Aorta (tissue), 5 donors: ENCODE measurements at places on chromosomes 4 and X.

DNA sequence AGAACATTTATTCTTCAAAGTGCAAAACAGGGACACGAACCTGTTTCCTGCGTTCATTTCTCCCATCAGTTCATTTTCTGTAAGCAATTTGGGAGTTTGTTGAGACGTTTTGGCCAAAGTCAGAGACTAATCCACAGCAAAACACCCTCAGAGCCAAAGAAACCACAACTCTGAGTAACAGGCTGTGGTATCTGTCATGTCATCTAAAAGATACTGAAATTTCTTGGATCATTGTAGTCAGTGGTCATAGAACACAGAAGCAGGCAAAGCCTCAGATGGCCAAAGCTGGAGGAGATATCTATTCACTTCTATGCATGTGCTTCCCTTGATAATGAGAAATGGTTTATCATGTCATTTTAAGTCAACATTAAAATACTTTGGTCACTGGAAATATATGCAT is 485.6 kb upstream of the GALNT7 start:
- DNase-seq, result no peak

DNA sequence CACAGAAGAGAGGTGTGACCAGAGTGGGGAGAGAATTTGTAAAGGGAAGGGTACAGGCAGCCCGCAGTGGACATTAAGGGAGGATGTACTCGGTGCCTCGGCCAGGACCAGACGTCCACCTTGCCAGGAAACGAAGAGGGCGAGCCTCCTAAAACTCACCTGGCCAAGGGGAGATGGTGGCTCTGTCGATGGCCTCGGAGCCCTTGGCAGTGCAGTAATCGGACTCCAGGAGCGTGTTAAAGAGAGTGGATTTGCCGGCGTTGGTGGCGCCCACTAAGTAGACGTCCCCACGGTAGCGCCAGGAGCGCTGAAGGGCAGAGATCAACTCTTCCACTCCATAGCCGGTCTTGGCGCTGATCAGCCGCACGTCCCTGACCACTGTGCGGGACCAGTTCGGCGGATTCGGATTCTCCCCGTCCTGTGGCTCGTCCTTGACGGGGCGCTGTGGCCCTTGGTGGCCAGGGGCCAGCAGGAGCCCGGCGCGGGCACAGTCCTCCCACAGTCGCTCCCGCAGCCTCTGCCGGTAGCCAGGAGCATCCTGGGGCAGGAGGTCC is 1.0 kb downstream of the NOA1 start:
- no peak for DNase-seq

DNA sequence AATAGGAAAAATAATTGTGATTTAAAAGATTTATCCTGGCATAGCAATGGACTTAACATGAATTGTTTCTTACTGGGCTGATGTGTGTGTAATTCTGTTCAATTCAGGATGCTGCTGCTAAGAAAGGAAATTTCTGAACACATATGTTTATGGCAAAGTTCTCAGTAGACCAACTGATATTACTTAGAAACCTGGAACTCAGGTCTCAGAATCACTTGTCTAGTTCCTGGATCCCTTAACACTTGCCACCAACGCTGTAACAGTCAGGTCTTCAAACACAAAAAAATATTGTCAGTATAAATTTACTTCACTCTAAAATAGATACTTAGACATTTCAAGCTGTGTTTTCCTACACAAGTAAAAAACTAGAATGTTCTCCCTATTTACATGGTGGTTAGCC is 5.5 kb downstream of the CASP3 start:
- DNase-seq, result no peak

DNA sequence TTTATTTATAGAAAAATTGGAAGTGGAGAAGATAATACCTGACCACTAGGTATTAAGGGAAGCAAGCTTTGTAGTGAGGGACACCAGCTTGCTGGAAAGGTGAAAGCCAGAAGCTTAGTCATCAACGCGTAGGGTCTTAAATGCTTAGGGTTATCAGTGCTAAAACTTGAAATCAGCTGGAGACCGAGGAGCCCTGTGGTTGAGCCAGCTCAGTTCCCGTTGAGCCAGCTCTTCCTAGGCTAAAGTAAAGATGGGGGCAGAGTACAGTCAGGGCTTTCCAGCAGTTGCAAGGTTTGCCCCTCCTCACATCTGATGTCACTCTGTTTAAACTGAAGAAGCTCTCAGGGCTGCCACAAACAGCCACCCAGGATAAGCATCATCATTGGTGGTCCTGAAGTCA is 240.7 kb downstream of the DCLK2 start:
- DNase-seq, result no peak

DNA sequence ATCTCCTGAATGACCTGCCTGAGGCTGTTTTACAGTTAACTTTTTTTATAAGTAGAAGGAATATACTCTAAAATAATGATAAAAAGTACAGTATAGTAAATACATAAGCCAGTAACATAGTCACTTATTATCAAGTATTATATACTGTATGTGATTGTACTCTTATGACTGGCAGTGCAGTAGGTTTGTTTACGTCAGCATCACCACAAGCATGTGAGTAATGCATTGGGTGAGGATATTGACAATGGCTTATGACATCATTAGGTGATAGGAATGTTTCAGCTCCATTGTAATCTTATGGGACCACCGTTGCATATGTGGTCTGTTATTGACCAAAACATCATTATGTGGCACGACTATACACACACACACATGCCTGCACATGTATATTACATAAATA is 20.5 kb downstream of the NUDT9 start:
- DNase-seq, result no peak

DNA sequence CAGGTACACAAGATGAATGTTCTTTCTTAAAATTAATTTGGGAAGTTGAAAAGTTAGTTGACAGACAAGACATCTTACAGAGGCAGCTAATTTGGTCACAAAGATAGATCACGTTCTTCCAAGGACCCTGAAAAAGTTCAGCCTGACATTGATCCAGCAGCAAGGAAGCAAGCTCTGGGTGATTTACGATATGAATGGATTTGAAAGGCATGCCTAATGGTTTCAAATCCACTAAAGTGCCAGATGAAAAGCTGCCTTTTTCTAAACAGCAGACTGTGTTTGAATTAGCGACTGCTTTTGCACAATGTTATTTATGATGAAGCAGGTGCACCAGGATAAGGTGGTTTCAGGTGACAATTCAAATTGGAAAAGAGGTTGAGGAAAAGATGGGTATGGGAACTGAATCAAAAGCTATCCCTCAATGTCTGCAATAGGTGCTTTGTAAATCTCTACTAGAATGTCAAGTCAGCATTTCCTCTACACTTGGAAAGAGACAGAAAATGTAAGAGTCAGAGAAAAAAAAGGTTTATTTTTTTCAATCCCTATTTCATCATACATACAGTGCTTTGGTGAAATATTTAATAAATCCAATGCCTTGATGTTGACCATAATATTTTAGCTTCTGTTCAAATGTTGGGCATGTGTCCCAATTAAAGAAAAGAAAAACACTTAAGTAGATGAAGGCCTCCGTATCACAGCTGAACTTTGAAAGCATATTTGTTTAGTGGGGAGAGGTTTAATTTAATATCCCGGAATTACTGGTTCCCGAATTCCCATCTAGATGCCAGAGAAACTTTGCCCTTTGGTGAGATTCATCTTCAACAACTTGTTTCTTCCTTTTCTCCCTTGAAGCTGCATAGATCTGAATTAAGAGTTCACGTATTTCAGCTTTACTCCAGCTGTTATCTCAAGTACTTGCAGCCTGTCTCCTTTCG is 6.0 kb downstream of the RASGEF1B start:
- no peak for DNase-seq

GRCh38 chr4:73728091-73728741 is 12.2 kb upstream of the CXCL8 start:
- DNase-seq, result no peak

DNA sequence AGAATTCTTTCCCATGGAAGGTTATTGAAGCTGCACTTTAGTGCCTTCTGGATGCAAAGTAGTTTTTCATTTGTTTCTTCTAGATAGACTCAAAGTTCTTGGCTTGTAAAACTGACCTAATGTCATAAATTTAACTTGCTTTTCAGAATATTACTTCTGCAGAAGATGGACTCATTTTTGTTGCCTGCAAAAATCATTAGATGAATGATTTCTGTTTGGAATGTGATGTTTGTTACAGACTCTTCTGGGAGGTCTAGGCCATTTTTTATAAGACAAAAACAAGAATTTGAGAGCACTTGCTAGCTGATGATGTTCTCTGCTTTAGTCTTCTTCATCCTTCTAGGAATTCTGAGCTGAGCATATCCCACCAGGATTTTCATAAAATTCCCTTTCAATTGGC is 308.6 kb upstream of the GIMD1 start:
- no peak for DNase-seq

DNA sequence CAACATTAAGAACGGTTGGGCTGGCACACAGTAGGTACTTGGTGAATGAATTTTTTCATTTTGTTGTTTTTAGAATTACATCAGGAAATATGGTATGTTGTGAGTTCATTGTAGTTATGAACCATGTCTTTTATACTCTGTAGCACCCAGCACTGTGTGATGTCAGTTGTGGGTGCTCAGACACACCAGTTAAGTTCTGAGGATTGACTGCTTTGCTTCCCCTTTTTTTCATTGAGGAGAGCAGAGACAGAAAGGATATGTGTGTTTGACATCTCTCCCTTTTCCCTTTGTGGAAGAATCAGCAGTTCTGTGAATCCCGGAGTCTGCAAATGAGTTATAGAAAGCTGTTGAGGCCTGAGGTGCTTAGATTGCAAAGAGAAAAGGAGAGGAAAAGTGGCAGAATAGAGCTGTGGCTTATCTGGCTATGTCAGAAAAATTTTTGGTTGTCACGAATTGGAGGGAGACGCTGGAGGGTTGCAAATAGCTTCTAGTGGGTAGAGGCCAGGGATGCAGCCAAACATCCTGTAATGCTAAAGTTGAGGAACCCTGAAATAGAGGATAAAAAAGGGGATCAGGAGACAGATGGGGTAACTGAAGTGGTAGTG is 13.1 kb downstream of the SMAD1 start:
- no peak for DNase-seq

DNA sequence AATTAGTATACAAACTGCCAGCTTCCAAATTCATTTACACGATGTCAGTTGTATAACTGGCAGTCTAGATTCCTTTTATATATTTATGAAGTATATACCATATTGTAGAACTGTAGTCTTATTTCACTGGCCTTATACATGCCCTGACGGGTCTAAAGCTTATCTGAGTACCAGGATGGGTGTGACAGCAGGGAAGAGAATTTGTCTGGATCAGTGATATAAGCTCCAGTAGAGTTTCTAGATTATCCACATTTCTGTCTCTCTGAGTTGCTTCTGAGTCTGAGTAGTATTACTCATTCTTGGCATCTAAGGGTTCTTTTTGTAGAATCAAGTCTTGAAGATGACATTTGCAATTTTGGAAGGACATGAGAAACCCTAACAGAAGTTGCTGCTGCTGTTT is 101.3 kb downstream of the RPA4 start:
- DNase-seq, result no peak

- DNase-seq, result no peak
Measured at GRCh38 chr4:186948361-186949242, 224.9 kb upstream of the FAT1 start.

DNA sequence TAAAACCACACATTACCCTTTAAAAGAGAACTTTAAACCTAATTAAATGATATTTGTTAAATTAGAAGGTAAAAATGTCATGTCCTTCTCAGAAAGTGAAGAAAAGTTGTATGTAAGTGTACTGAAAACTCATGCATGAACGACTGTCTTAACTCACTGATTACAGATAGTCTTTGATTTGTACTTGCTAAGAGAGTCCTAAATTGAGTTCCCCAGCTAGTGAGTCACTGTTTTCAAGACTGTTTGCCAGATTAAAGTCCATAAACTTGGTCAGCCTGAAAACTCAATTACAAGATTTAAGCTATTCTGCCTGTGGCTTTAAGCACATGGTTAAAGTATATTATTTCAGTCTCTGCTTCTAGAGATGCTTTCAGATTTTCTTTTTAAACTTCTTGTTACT is 124.9 kb upstream of the ZCCHC13 start:
- DNase-seq, result no peak

- no peak for DNase-seq
Measured at GRCh38 chrX:13770013-13770535, 35.5 kb downstream of the OFD1 start.

DNA sequence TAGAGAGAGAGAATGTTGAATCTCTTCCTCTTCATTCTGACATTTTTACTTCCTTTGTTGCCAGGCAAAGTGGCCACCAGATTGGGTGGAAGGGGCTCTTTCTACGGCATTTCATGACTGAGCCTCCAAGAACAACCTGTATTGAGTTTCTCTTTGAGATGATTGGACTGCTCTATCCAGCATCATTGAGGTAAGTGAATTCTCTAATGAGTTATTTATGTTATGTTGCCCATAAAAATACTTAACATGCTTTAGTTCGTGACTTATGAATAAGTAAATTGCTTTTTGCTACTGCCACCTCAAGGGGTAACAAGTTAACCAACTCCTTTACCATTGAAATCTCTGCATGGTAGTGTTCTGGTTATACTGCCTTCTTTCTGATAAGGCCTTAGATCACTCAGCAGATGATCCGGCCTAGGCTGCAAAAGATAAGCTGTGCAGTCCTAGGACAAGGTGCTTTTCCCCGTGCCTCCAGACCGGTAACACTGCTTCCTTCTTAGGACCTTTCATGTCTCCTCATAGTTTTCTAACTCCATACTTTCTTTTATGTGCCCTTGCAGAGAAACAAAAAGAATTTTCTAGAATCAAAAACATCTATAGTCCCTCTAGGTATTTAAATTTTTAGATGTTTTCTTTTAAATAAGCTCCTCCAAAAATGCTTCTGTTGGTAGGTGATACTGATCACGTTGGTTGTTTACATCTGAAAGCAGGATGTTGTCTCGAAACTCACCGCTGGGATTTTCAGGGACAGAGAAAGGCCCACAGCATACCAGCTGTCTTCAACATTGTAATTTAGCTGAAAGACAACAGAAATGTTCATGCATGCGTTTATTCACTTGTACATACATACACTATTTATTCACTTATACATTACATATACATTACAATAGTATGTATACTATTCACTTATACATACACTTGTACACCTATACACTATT is 157.1 kb upstream of the RBPJ start:
- DNase-seq, result no peak

- no peak for DNase-seq
Measured at GRCh38 chr4:11973270-11973669, 544.6 kb upstream of the HS3ST1 start.

DNA sequence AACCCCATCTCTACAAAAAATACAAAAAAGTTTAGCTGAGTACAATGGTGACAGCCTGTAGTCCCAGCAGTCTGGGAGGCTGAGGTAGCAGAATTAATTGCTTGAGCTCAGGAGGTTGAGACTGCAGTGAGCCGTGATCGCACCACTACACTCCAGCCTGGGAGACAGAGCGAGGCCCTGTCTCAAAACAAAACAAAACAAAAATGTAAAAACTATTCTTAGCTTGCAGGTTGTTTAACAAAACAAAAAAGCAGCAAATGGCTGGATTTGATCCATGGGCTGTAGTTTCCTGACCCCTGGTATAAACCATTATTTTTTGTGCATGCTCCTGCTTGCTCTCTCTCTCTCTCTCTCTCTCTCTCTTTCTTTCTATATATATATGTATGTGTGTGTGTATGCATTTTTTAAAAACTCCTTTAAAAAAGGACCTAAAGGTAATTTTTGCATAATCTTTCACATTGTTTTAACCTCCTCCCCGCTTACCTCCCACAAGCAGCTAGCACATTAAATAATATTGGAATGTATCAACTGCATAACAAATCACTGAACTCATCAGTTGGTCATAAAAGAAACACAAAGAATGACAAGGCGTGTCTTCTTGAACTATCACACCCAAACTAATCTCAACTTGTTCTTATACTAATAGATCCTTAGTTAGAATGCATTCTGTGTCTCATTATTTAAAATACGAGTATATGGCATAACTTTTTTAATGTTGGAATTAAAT is 4.8 kb downstream of the AREG start:
- DNase-seq, result no peak

- no peak for DNase-seq
Measured at GRCh38 chr4:74450298-74450683, 5.4 kb downstream of the AREG start.

- no peak for DNase-seq
Measured at GRCh38 chr4:53730031-53730805, 138.9 kb upstream of the LNX1 start.
